ENCODE measurements at places on chromosomes 3 and 15.
A peak's percentile ranks its signal among the peaks of the same experiment; 100 is the strongest.

- peaks cover 65% of the 10 kb centered on the region for H3K4me1 ChIP-seq
- peaks cover 5% of the 10 kb centered on the region for H3K36me3 ChIP-seq
- peak; percentile 11 for DNase-seq
- H3K27me3 ChIP-seq, result no peaks in the 10 kb centered on the region
These were observed 59.2 kb upstream of the KLF13 start for GRCh38 chr15:31267161-31268107.

GRCh38 chr3:124520970-124521369 is 209.3 kb upstream of the UMPS start:
- no peak overlapping the region for H3K27ac ChIP-seq
- no peaks in the 10 kb centered on the region for H3K4me1 ChIP-seq
- H3K36me3 ChIP-seq, result no peaks in the 10 kb centered on the region
- DNase-seq, result no peak

DNA sequence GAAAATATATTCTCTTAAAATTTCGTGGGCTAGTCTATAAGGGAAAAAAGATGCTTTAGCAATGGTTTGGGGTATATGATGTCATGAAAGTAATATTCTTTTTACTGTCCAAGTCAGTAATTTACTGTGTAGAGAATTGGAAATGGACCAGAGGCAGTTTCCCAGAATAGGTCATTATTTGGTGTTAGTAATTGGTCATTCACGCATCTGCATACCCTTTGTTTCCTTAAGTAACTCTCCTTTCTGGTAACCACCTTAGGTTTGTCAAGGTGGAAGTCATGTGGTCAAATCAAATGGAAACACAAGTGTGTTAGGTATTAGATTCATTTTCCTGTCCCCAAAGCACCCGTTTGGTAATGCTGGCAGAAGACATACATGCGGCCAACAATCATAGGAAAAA is 23.9 kb downstream of the FBXO22 start:
- peak overlapping the region; percentile 13 for H3K27ac ChIP-seq
- no peak for DNase-seq
- H3K4me3 ChIP-seq, result no peak overlapping the region
- peaks cover 44% of the 10 kb centered on the region for H3K4me1 ChIP-seq
- no peaks in the 10 kb centered on the region for H3K27me3 ChIP-seq

GRCh38 chr3:61772456-61772855 is 211.1 kb downstream of the PTPRG start:
- H3K36me3 ChIP-seq, result no peaks in the 10 kb centered on the region
- H3K27me3 ChIP-seq, result no peaks in the 10 kb centered on the region
- H3K4me1 ChIP-seq, result no peaks in the 10 kb centered on the region
- no peak overlapping the region for H3K4me3 ChIP-seq
- no peak for DNase-seq

DNA sequence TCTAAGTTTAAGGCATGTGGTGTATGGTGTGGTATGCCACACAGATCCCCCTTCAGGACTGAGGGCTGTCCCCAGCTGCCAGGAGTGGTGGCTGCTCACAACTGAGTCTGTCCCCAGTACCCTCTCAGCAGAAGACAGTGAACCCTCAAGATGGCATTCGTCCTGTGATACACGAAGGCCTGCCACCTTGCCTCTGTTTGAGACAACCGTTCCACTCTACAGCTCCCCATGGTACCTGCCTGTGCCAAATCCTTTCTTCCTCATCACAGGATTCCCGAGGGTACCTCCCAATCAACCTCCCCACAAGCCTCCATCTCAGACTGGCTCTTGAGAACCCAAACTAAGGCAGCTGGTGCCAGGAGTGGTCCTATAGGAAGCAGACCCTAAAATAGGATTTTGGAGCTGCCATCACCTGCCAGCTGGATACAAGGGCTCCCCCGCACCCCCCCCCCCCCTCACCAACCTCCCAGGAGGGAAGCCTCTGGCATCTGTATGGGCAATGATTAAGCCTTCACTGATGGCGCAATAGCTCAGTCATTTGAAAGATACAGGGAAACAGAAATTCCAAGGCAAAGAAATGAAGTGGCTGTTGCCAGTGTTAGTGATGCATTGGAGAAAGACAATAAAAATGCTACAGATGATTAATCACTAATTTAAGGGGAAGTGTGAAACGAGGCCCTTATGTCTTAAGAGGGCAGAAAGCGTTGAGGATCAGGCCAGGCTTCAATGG is 230.0 kb upstream of the LYSMD4 start:
- DNase-seq, result no peak
- no peaks in the 10 kb centered on the region for H3K4me1 ChIP-seq
- no peak overlapping the region for H3K27ac ChIP-seq
- no peaks in the 10 kb centered on the region for H3K36me3 ChIP-seq
- peaks cover 26% of the 10 kb centered on the region for H3K27me3 ChIP-seq
- no peak overlapping the region for H3K4me3 ChIP-seq

- peaks cover 5% of the 10 kb centered on the region for H3K4me1 ChIP-seq
- no peaks in the 10 kb centered on the region for H3K27me3 ChIP-seq
These were observed 12.5 kb downstream of the PFKFB4 start for GRCh38 chr3:48544141-48544540.

DNA sequence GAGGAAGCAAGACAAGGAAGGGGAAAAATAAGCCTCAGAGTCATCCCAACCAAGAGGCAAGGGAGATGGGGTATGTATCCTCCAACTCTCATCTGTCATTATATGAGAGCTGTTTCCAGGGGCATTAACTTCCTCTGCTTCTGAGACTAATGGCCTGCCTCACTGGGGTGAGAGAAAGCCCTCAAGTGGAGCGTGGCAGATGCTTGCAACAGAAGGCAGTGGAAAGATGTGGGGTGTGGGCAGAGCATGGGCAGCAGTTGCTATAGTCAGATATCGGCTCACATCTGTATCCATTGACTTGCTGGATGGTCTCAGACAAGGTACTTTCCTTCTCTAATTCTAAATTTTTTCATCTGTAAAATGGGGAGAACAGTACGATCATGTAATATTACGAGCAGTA is 81.7 kb upstream of the PLCL2 start:
- no peak for DNase-seq
- H3K4me3 ChIP-seq, result no peak overlapping the region
- no peaks in the 10 kb centered on the region for H3K36me3 ChIP-seq
- peaks cover 23% of the 10 kb centered on the region for H3K4me1 ChIP-seq

DNA sequence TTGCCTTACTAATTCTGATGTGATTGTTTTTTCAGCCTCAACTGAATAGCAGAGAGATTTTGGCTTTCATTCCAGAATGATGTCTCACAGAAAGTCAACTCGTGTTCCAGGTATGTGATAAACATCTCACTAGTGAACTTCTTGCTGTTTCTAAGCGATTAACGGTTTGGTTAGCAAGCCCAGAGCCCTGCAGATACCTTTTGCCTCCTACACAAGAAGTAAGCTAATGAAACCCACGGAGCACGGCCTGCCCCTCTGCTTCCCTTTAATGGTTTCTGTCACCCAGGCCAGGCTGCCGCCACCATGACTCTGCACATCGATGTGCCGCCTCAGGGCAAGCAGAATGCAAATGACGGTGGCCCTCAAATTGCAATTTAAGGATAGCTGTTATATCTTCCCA is 155.9 kb upstream of the ICE2 start:
- no peak overlapping the region for H3K4me3 ChIP-seq
- H3K27me3 ChIP-seq, result no peaks in the 10 kb centered on the region
- H3K36me3 ChIP-seq, result no peaks in the 10 kb centered on the region
- H3K4me1 ChIP-seq, result peaks cover 19% of the 10 kb centered on the region

GRCh38 chr3:99388780-99389179 is 249.6 kb upstream of the COL8A1 start:
- no peaks in the 10 kb centered on the region for H3K36me3 ChIP-seq
- H3K4me3 ChIP-seq, result no peak overlapping the region
- no peaks in the 10 kb centered on the region for H3K4me1 ChIP-seq
- no peak for DNase-seq

- no peak overlapping the region for H3K27ac ChIP-seq
- H3K4me3 ChIP-seq, result no peak overlapping the region
- no peaks in the 10 kb centered on the region for H3K36me3 ChIP-seq
- H3K27me3 ChIP-seq, result no peaks in the 10 kb centered on the region
- DNase-seq, result no peak
These were observed 170.0 kb upstream of the ROBO2 start for GRCh38 chr3:76869726-76870384.

DNA sequence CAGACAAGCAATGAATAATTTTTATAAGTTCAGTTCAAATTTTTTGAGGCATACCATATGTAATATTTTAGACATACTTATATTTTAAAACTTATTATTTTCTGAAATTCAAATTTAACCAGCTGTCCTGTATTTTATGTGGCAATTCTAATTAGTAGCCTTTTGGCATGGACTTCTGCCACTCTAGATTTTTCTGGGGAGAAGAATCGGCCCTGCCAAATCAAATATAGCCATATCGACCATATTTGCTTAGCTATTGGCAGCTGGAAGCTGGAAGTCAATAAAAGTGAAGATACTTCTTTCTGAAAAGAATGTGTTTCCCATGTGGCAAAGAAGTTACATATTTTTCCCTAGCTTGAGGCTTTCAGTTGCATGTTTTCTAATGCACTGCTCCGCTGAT is 9.4 kb upstream of the RBMS3 start:
- H3K27ac ChIP-seq, result no peak overlapping the region
- no peaks in the 10 kb centered on the region for H3K4me1 ChIP-seq
- no peaks in the 10 kb centered on the region for H3K27me3 ChIP-seq
- no peaks in the 10 kb centered on the region for H3K36me3 ChIP-seq
- no peak for DNase-seq

- H3K36me3 ChIP-seq, result peaks cover 2% of the 10 kb centered on the region
- no peaks in the 10 kb centered on the region for H3K4me1 ChIP-seq
- peaks cover 9% of the 10 kb centered on the region for H3K27me3 ChIP-seq
- H3K27ac ChIP-seq, result no peak overlapping the region
- no peak for DNase-seq
These were observed 165.1 kb downstream of the PPM1L start for GRCh38 chr3:160921020-160921635.

- DNase-seq, result no peak
- H3K4me1 ChIP-seq, result no peaks in the 10 kb centered on the region
- H3K4me3 ChIP-seq, result no peak overlapping the region
- H3K27ac ChIP-seq, result no peak overlapping the region
- H3K36me3 ChIP-seq, result no peaks in the 10 kb centered on the region
These were observed 825.5 kb downstream of the EPHA3 start for GRCh38 chr3:89932882-89933281.

DNA sequence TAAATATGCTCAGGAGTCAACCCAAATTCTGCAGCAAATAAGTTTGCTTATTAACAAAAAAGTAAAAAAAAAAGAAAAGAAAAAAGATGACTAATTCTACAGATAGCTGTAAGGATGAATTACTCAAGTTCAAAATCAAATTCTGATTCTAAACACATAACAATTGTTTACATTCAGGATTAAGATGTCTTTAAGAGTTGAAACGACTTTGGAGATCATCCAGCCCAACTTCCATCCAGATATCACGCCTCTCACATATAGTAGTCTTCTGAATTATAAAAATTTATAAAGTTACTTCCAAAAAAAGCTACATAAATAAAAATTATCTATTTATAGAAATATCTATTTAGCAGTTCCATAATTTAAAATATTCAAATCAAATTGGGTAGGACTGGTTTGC is 39.8 kb downstream of the GYG1 start:
- H3K36me3 ChIP-seq, result peaks cover 25% of the 10 kb centered on the region
- no peaks in the 10 kb centered on the region for H3K27me3 ChIP-seq
- H3K27ac ChIP-seq, result no peak overlapping the region
- H3K4me1 ChIP-seq, result peaks cover 5% of the 10 kb centered on the region

DNA sequence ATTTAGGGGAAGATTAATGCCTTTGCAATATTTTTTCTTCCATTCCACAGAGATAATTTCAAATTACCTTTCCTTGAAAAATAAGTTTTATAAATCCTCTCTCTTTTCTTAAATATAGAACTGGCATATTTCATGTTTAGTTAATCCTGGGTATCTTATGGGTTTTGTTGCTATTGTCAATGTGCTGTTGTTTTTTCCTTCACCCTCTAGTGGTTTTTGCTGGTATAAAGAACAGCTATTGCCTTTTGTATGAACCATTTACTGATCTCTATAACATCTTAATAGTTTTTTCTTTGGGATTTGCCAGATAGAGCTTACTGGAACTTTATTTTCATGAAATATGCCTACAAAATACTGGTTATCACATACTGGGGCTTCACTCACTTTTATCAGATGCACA is 359.6 kb upstream of the DPPA4 start:
- no peak overlapping the region for H3K27ac ChIP-seq
- H3K27me3 ChIP-seq, result peaks cover 9% of the 10 kb centered on the region
- H3K36me3 ChIP-seq, result no peaks in the 10 kb centered on the region
- no peaks in the 10 kb centered on the region for H3K4me1 ChIP-seq
- H3K4me3 ChIP-seq, result no peak overlapping the region

- H3K27ac ChIP-seq, result no peak overlapping the region
- no peak overlapping the region for H3K4me3 ChIP-seq
- no peaks in the 10 kb centered on the region for H3K27me3 ChIP-seq
- H3K36me3 ChIP-seq, result no peaks in the 10 kb centered on the region
- no peak for DNase-seq
These were observed 36.3 kb upstream of the TSC22D2 start for GRCh38 chr3:150371741-150372254.

DNA sequence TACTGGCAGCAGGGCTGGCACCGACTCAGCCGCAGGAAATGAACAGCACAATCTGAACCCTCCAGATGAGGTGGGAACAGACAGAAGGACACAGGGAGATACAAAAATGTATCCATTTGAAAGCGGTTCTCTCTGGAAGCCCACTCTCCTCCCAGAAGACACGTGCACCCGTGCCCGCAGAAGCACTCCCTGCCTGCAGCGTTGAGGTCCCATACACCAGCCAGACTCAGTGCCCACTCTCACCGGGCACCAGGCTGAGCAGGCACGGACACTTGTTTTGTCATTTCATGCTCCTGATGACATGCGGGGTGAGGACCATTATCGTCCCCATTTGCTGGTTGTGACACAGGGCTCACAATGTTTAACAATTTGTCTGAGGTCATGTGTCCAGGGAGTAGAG is 297.4 kb upstream of the TLE3 start:
- peaks cover 5% of the 10 kb centered on the region for H3K4me1 ChIP-seq
- H3K36me3 ChIP-seq, result no peaks in the 10 kb centered on the region
- DNase-seq, result no peak
- H3K27ac ChIP-seq, result no peak overlapping the region

DNA sequence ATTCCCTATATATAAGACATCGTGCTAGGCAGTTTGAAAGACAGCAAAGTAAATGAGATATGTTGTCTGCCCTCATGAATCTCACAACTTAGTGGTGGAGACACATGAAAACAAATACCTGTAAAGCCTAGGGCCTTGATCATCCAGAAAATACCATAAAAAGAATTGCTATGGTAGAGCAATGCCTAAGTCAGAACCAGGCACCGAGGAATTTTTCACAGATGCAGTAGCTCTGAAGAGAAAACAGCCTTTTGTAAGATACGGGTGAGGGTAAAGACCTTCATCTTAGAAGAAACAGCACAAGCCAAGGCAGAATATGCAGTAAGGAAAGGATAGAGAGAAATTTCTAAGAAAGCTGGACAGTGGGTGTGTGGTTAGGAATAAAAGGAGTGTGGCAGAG is 36.1 kb downstream of the CD200R1L start:
- no peaks in the 10 kb centered on the region for H3K4me1 ChIP-seq
- peak overlapping the region; percentile 52 for H3K27ac ChIP-seq
- H3K27me3 ChIP-seq, result no peaks in the 10 kb centered on the region
- H3K4me3 ChIP-seq, result no peak overlapping the region
- H3K36me3 ChIP-seq, result no peaks in the 10 kb centered on the region

DNA sequence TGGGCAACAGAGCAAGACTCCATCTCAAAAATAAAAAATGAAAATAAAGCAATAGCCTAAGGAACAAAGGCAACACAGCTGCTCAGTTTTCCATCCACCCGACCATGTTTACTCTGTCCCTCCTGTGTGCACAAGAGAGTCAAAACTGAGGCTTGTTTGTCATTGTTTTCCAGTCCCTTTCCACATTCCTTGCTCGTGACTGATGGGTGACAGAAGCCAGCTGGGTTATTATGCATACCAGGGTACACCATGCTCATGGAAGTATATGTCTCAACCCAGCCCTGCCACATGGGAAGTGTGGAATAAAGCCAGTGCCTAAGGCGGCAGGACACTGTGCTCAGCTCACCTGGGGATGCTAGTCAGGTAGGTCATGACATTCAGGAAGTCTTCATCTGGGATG is 49.5 kb downstream of the MCF2L2 start:
- peaks cover 3% of the 10 kb centered on the region for H3K36me3 ChIP-seq
- no peaks in the 10 kb centered on the region for H3K27me3 ChIP-seq
- H3K27ac ChIP-seq, result no peak overlapping the region
- no peak overlapping the region for H3K4me3 ChIP-seq

All from central memory CD8-positive, alpha-beta T cell (primary cell).